ENCODE measurements at places on chromosomes 2 and 18. TPM values are rescaled to one million over a fixed set of nuclear protein-coding genes. Genes with fewer than 3 reads are reported as not detected.
A peak's percentile ranks its signal among the peaks of the same experiment; 100 is the strongest.

Gene LYPD6
- not detected for total RNA-seq

Gene SEPTIN2
- 247 TPM for total RNA-seq

Gene CFAP65
- total RNA-seq = not detected

GRCh38 chr2:49286045-49286444, 131.7 kb upstream of the FSHR start:
- H3K4me3 ChIP-seq = no peak overlapping the region
- no peaks in the 10 kb centered on the region for H3K27me3 ChIP-seq
- H3K4me1 ChIP-seq = no peaks in the 10 kb centered on the region
- no peak for DNase-seq

Gene MBOAT2
- total RNA-seq = 6.5 TPM

DNA sequence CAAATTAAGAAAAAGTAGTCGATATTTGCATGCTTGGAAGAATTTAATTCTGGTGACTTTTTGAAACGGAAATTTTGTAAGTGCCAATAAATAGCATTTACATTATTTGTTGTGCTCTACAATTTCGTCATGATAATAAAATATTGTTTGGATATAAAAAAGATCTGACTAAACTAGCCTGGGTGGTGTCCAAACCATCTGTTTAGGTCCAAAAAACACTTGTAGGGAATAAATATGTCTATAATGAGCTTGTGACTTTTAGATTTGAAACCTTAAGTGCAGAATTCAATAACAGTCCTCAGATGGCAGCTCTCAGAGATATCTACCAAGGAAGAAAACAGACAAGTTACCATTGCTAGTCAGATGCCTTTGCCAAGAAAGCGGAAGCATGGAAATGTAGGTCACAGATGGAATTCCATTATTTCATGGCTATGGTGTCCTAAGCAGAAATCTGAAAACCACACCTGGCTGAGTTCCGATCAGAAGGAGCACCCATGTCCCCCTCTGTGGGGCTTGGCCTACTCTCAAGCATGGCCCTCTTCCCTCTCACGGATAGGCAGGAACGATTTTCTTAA, 731.1 kb downstream of the RNF144A start:
- no peak for DNase-seq
- H3K36me3 ChIP-seq = peaks cover 45% of the 10 kb centered on the region
- H3K27me3 ChIP-seq = no peaks in the 10 kb centered on the region
- no peak overlapping the region for H3K27ac ChIP-seq

Gene DOK6
- total RNA-seq = not detected

Gene PROKR1
- not detected for total RNA-seq

Gene CNDP2
- 144 TPM for total RNA-seq

DNA sequence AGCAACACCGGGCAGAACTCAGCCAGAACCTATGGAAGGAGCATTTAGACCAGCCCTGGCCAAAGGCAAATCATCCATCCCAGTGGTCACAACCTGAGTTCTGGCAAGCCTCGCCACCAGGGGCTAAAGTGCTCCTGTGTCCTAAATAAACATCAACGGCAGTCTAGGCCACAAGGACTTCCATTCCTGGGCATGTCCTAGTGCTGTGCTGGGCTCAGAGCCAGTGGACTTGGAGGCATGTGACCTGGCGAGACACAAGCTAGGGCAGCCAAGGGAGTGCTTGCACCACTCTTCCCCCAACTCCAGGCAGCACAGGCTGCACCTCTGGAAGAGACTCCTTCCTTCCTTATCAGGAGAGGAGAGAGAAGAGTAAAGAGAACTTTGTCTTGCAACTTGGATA, 69.0 kb downstream of the ST6GAL2 start:
- H3K36me3 ChIP-seq = no peaks in the 10 kb centered on the region
- H3K27me3 ChIP-seq = peaks cover 2% of the 10 kb centered on the region
- DNase-seq = no peak
- H3K4me3 ChIP-seq = no peak overlapping the region

GRCh38 chr2:72927619-72928550, 10.6 kb downstream of the EMX1 start:
- peaks cover 31% of the 10 kb centered on the region for H3K4me1 ChIP-seq
- H3K27ac ChIP-seq = no peak overlapping the region
- H3K27me3 ChIP-seq = peaks cover 22% of the 10 kb centered on the region
- H3K36me3 ChIP-seq = no peaks in the 10 kb centered on the region
- H3K4me3 ChIP-seq = no peak overlapping the region

DNA sequence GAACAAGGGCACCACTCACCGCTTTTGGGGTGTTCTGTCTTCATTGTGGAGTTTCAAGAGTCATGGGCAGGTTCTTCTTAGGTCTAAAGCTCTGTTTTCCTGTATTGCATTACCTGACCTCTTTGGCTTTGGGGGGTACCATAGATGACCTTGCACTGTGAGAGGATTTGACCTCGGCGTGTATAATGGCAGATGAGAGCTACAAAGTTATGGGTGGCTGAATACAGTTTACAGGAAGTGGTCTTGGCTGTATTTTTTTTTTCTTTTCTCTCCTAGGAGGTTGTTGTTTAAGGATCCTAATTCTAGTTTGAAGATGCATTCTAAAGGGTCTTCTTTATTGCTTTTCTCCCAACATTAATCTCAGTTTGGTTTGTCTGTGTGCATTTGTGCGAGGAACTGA, 11.5 kb downstream of the GAL3ST2 start:
- H3K27me3 ChIP-seq = peaks cover 4% of the 10 kb centered on the region
- peak overlapping the region; percentile 50 for H3K27ac ChIP-seq
- H3K36me3 ChIP-seq = peaks cover 9% of the 10 kb centered on the region
- peaks cover 22% of the 10 kb centered on the region for H3K4me1 ChIP-seq
- no peak overlapping the region for H3K4me3 ChIP-seq

Gene FAM110C
- 0.16 TPM for total RNA-seq

- no peaks in the 10 kb centered on the region for H3K4me1 ChIP-seq
- no peaks in the 10 kb centered on the region for H3K27me3 ChIP-seq
- H3K36me3 ChIP-seq = no peaks in the 10 kb centered on the region
- no peak overlapping the region for H3K4me3 ChIP-seq
- DNase-seq = no peak
Observed at GRCh38 chr2:120404274-120404673, 58.3 kb downstream of the INHBB start.

DNA sequence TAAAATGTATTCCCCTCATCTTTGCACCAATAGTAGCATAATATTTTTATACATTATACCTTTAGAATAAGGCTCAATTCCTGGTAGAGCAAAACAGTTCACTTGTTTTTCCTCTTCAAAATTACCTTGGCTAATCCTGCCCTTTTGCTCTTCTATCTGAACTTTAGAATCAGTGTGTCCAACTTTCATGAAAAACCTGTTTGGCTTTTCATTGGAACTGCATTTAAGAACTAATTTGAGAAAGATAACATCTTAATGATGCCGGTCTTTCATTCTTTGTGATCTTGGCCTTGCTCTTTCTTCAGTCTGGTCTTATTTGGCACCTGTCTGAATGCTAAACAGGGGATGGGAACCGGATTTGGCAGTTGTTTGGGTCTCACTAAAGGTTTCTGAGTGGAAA, 112.9 kb upstream of the CD302 start:
- H3K4me3 ChIP-seq = no peak overlapping the region
- peaks cover 2% of the 10 kb centered on the region for H3K27me3 ChIP-seq
- no peak for DNase-seq
- H3K4me1 ChIP-seq = no peaks in the 10 kb centered on the region
- no peaks in the 10 kb centered on the region for H3K36me3 ChIP-seq

DNA sequence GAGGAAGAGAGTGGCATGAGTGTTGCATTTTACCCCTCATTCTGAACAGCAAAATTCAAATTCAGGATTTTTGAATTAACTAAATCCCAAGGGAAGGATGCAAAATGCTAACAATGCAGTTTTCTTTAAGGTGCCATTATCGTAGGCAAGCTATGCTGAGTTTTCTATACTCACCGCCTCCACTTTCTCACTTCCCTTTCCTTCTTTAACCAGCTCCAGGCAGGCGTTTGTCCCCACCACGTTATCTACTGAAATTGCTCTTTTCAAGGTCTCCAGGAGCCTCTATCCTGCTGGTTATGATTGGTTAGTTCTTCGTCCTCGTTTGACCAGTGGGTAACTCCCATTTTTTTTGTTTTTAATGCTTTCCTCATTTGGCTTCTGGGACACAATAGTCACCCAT, 1.8 kb upstream of the CPO start:
- H3K27me3 ChIP-seq = no peaks in the 10 kb centered on the region
- no peaks in the 10 kb centered on the region for H3K36me3 ChIP-seq
- H3K4me1 ChIP-seq = no peaks in the 10 kb centered on the region
- DNase-seq = no peak
- H3K27ac ChIP-seq = no peak overlapping the region
- H3K4me3 ChIP-seq = no peak overlapping the region

DNA sequence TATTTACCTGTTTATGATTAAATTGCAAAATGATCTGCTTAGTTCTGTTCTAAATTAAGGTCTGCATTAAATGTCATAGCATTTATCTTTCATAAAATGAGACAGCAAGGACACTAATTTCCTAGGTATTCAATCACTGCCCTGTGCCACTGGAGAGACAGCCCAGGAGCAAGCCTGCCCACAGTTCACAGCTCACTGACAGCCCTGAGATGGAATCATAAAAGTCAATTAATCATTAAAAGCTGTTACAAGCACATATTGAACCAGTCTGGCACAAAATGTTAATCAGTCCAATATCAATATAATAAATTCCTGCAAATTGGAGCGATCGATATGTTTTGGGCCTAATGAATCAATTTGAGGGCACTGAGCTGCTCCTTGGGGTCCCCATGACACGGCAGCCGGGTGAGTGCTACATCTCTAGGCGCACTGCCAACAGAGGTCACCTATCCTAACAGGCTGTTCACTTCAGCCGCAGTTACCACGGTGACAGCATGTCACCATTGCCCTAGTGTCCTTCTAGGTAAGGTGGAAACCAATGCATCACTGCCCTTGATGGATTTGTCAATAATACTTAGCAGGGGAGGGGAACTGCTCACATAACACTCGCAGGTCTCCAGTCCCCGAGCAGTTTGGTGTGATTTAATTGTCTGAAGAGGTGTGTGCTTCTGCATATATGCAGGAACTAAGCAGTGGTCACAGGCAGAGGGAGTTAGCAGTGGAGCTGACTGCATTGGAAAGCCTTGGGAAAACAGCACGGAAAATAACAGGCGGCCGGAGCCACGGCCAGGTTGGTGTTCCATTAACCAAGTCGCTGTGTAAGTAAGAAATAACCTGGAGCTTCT, 47.3 kb downstream of the POU3F3 start:
- H3K27me3 ChIP-seq = no peaks in the 10 kb centered on the region
- H3K4me1 ChIP-seq = no peaks in the 10 kb centered on the region
- H3K4me3 ChIP-seq = no peak overlapping the region
- no peaks in the 10 kb centered on the region for H3K36me3 ChIP-seq

DNA sequence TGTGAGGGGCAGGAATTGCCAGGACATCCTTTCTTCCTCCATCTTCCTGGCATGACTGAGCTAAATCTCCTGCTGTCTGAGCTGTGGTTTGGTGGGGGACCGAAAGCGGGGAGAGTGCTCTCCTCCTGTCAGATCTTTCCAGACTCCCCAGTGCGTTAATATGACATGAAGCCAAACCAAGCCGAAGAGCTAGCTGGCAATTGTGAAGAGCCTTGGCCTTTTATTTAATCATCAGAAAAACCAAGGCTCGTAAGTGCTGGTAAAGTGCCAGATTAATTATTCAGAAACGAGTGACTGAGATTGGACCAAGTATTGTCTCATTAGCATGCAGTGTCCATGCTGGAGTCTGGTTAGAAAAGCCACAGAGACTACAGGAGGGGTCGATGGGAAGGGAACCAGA, 14.5 kb upstream of the LRPPRC start:
- peaks cover 20% of the 10 kb centered on the region for H3K27me3 ChIP-seq
- peaks cover 11% of the 10 kb centered on the region for H3K4me1 ChIP-seq
- H3K4me3 ChIP-seq = no peak overlapping the region
- no peak for DNase-seq
- H3K36me3 ChIP-seq = no peaks in the 10 kb centered on the region

Gene KCMF1
- total RNA-seq = 92.5 TPM
